Activated CD4-positive, alpha-beta memory T cell treated with anti-CD3 and anti-CD28 coated beads, Interleukin-2, amount 10 ng/mL, durations not matched to agents 7 days and 5 days (primary cell): ENCODE measurements at places on chromosomes 3 and 15. TPM values are rescaled to one million over a fixed set of nuclear protein-coding genes. Genes with fewer than 3 reads are reported as not detected.

The RTP4 gene
- 23.2 TPM for total RNA-seq

DNA sequence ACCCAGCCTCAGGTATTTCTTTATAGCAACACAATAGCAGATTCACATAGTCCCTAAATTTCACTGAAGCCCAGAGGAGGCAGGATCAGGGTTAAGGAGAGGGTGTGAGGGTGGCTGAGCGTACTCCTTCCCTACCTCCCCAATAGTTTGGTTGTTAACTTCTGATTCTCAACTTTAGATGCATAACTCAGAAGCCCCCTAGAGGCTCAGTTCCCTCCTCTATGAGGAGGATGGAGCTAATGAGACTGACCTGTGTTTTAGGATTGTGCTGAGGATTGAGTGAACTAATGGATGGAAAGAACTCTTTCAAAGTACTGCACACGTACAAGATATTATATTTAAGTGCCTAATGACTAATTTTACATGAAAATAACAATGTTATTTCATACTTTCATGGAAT, 249.3 kb upstream of the SOX14 start:
- DNase-seq = no peak

GRCh38 chr15:63601026-63601703, 4.0 kb downstream of the FBXL22 start:
- peak; percentile 70 for DNase-seq

DNA sequence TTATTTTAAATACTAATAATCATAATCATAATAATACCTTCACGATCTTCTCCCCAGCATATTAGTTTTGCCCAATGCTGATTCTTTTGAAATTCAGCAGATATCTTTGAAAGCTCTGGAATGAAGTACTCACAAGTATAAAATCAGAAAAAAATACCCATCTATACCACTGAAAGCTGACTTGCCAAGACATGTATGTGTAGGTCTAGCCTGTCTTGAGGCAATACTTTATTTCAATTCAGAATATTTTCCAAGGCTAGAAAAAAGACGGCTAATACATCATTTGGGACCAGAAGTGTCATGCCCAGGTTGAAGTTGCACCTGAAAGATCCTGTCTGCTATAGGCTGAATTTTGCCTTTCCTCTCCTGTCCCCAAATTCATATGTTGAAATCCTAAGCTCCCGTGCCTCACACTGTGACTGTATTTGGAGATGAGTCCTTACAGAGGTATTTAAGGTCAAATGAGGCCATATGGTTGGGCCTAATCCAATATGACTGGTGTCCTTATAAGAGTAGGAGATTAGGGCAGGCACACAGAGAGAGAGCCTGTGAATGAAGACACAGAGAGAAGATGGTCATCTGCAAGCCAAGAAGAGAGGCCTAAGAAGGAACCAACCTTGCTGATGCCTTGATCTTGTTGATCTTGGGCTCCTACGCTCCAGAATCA, 255.9 kb upstream of the CMC1 start:
- no peak for DNase-seq

The CADPS gene
- not detected for total RNA-seq

DNA sequence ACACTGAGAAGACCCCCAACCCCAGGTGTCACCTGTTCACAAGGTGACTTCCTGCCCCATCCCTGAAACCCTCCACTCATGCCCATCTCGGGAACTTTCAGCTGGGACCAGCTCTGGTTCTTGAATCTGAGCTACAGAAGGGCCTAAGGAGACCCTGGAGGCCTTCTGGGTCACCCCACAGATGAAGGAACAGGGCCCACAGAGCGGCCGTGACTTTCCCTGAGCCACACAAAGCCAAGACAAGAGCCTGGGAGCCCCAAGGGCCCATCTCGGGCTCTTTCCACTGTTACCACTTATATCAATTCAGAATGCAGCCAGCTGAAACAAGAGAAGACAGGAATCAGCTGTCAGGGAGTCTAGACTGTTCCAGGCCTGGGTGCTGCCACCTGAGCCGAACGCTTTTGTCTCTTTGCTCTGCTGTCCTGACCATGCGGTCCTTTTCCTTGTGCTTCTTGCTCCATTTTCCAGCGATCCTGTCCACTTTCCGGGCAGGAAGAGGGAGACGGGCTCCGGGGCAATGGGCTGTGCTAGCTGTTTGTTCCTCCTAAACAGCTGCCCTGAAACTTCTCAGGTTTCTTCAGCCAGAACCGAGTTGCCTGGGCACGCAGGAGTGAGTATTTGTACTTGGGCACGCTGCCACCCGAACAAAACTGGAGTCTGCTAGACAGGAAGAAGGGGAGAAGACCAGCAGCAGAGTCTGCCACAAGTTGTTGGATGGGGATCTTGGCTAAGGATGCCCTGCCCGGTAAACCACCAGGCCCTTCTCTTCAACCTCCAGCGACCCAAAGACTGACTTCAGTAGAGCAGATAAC, 28.0 kb upstream of the PIGZ start:
- DNase-seq = no peak

The PP2D1 gene
- not detected for total RNA-seq

DNA sequence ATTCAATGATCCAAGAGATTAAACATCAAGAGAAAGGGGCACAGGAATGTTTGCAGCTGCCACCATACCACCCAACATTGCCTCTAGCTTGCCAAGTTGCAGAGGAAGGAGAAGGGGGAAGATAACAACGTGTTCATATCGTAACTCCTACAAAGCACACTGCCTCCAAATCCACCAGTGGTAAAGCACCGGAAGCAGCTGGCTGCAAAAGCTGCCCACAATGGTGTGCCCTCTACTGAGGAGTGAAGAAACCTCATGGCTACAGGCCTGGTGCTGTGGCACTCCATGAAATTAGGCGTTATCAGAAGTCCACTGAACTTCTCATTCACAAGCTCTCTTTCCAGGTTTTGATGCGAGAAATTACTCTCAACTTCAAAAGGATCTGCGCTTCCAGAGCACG, 263.9 kb upstream of the STT3B start:
- no peak for DNase-seq

GRCh38 chr3:69591164-69591736, 148.0 kb upstream of the MITF start:
- no peak for DNase-seq

DNA sequence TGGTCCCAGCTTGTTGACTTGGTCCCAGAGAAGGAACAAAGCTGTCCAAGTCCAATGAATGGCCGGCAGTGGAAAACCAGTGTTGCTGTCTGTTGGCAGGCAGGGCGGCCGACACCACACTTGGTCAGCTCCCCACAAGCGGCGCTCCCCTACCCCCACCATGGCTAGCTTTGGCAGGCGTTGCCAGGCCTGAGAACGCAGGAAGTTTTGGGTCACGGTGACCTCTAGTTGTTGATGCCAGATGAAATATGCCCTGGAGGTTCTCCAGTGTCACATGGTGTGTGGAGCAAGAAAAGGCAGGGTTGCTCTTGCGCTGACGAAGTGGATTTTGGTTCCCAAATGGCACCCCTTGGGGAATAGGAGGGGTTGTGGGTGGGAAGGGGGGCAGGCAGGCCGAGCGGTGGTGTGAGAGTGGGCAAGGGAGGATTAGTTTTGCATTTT, 72.7 kb upstream of the TPRG1 start:
- DNase-seq = no peak

The XYLB gene
- total RNA-seq = 3.1 TPM

GRCh38 chr3:117485841-117486240, 776.3 kb downstream of the TUSC7 start:
- DNase-seq = no peak

The TIGIT gene
- total RNA-seq = 29.8 TPM

- no peak for DNase-seq
Measured at GRCh38 chr3:186496016-186496415, 48.2 kb downstream of the CRYGS start.

The ATP2B2 gene
- total RNA-seq = not detected

The SCN5A gene
- total RNA-seq = not detected

DNA sequence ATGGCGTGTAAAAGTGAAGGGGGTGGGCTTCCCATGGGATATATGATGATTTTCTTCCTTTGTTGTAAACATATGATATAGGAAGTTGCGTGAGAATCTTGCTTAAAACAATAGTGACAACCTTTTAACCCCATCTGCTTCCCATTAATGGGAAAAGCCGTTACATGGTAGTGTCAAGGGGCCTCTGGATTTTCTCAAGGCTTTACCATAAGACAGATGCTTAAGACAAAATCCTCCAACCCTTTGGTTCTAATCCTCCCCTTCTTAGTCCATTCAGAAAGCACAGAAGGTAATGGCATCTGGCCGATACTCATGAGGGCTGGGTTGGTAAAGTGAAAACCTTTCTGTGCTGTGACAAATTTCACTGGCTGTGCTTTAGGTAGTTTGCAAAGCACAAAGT, 25.0 kb downstream of the DPH3 start:
- no peak for DNase-seq

The SCAANT1 gene
- total RNA-seq = not detected

GRCh38 chr3:14862661-14863230, 44.0 kb downstream of the FGD5 start:
- no peak for DNase-seq

The SERPINI2 gene
- not detected for total RNA-seq

DNA sequence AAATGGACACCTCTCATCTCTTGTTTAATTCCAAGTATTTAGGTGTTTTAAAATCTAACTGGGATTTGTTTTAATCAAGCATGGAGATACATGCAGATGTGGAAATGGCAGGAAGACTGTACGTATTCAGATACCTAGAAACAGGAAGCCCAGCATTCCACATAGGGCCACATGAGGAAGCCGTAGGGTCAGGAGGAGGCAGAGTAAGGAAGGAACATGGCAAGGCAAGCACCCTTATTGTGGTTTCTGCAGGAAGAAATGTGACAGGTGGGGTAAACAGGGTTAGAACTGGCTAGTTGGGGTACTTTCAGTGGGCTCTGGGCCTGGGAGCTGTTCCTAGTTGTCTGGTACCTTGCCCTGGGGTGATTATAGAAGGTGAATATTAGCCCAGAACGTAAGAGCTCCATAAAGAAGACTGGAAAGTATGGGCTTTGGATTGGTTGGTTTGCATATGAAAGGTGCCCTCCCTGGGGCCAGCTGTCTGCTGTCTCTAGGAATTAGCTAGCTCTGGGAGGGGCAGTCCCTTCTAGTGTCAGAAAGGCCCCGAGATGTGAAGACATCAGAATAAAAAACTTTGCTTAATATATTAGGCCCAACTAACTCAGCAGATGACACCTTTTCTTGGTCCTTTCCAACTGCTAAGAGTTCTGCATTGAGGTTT, 107.7 kb upstream of the CADPS start:
- no peak for DNase-seq

DNA sequence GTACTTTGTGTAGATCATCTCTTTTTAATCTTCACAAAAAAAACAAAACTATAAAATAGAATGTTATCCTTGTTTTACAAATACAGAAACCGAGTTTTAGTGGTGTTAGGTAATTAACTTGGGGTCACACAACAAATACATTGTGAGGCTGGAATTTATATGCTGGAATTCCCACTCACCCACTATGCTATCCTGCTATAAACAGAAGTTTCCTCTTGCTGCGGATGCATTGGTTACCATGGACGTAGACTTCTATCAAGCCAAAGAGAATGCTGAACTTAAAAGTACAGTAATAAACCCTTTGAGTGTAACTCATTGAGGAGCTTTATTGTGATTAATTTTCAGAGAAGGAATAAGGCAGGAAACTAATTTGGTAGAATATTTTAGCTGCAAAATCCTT, 9.2 kb downstream of the SNAP23 start:
- DNase-seq = no peak

The CNTN3 gene
- not detected for total RNA-seq

The ACOX2 gene
- not detected for total RNA-seq

DNA sequence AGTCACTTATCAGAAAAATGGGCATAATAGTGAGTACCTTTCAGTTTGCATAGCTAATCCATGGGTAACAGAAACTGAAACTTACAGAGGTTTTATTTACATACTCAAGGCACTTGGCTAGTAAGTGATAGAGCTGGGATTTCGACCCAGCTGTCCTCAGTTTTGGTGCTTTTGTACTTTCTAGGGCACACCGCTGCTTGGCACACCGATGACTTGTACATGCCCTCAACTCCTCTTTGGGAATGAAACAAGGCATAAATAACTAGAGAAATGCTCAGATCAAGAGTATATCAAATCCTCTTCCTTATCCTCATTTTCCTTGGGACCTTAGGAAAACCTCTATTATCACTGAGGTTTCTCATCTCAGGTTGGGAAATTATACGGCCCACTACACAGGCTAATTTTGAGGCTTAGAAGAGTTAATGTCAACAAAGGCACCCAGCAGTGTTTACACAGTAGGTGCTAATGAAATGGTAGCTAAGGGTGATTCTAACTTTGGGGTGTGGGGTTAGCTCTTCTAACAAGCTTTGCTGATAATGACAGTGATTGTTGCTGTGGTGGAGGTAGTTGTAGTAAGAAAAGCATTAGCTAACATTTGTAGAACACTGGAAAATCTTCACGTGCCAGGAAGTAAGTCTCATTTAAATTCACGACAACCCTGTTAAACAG, 20.3 kb upstream of the DGKG start:
- DNase-seq = no peak

DNA sequence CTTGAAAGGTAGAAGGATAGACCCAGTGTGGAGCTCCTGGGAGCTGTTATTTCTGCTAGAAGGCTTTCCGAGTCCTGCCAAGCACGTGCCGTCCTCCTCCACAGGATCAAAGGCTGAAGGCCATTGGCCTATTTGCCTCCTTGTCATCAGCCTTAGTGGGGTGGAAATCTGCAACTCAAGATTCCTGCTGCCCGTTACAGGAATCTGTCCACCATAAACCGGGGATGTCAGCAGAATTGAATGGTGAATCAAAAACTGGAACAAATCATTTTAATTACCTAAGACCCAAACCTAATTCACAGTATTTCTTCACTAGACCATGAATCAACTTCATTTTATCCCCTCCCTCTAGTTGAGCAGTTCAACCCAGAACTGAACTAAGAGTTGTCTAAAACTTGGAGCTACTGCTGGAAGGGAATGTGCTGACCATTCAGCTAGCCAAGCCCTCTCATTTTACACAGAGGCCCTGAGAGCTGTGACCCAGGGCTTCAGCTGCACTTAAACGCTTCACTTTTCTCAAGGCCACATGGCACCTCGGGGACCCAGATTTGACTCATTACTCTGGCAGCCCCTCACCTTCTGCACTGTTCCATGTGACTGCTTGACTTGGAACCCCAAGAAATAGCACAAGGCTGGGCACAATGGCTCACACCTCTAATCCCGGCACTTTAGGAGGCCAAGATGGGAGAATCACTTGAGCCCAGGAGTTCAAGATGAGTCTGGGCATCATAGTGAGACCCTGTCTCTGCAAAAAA, 36.8 kb upstream of the KIF23 start:
- no peak for DNase-seq

GRCh38 chr15:40398413-40398873, 7.2 kb upstream of the IVD start:
- DNase-seq = peak; percentile 39

GRCh38 chr3:178434206-178434805, 101.9 kb upstream of the KCNMB2 start:
- no peak for DNase-seq
